Astrocyte of the spinal cord (primary cell): ENCODE measurements at places on chromosomes 6 and 20.

DNA sequence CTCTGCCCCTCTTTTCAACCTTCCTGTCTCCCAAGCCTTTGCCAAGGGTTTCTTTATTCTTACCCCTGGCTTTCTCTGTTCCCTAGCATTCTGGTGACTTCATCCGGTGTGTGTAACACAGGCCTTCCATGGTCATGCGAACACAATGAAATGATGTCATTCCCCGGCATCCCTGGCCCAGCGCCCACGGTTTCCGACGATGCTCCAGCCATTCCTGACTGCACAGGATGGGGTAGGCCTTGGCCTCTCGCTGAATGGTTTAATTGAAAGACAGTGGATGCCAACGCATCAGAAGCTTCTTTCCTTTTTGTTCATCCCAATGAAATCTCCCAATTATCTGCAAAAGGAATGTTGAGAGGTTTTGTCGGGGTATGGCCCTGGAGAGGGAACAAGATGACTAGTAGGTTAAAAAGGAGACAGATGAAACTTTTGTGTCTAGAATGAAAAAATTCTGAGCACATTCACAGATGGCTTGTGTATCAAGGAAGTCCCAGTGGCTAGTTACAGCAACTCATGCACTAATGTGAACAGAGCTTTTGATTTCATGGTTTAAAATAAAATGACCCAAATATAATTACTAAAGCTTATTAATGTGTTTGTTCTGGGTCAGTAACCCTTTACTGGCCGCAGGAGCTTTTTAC, 655.0 kb downstream of the QKI start:
- DNase-seq, result peak; percentile 86

DNA sequence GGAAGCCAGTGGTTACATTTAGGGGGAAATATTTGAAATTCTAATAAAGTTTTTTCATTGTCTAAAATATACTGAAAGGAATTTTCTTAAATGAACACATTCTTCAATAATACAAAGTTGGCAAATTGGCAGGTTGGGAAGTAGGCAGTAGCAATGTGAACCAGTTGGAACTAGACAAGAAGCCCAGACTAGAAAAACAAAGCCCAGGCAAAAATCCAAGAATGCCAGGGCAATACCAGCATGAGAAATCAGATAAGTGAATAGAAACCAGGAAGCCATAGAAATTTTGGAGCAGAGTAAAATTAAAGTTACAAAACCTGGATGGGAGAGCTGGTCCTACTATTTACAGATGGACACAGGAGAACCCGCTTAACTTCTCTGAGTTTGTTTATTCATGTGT, 52.2 kb downstream of the TPBG start:
- DNase-seq, result peak; percentile 9

DNA sequence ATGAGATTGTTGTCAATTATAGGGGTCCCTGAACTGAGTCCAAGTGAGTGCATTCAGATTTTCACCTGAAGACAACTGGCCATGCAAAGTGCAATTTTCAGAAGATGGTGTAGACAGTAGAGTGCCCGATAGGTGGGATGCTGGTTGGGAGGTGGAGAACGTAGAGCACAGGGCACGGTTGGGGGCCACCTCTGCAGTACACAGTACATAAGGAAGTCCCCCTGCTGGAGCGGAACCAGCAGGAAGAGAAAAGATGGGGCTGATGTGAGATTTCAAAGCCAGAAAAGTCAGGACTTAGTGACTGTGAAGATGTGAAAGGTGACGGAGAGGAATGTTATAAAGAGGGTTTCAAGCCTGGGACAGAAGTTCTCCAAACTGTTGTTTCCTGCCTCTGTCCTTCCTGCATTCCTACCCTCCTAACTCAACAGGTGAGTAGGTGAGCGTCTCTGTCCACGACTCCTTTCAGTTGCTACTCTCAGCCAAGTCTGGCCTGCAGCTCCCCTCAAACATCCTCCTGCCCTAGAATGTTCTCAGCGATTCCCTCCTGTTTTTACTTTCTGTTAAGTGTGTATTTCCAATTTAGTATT, 330.8 kb downstream of the PRL start:
- DNase-seq, result no peak

DNA sequence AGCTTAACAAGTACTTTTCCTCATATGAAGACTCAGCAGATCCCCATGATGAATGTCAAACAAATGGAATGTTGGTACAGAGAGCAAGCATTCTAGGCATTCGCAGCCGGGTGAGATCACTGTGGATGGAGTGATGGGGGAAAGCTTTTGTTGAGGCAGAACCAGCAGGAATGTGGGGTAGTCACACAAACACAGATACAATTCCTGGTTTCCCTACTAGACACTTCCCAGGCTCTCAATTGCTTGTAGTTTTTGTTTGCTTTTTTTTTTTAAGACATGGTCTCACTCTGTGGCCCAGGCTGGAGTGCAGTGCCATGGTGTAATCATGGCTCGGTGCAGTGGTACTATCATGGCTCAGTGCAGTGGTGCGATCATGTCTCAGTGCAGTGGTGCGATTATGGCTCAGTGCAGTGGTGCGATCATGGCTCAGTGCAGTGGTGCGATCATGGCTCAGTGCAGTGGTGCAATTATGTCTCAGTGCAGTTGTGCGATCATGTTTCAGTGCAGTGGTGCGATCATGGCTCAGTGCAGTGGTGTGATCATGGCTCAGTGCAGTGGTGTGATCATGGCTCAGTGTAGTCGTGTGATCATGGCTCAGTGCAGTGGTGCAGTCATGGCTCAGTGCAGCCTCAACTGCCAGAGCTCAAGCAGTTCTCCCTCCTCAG, 15.4 kb upstream of the IER3 start:
- peak; percentile 95 for DNase-seq

DNA sequence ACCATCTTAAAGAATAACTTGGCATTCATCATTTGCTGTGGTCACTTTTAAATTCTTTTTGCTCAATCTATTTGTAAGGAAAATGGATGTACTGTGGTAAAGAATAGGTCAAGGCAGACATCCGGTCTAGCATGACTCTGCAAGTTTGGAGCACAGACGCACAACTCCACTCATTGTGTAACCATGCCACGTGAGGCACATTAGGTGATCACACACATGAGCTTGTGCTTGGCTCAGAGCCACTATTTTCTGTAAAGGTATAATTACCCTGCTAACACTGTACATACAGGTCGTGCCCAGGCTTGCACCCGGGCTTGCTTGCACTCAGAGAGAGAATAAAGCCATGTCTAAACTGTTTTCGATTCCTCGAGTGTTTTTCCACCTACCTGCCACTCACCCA, 1289.1 kb upstream of the ADGRB3 start:
- no peak for DNase-seq

DNA sequence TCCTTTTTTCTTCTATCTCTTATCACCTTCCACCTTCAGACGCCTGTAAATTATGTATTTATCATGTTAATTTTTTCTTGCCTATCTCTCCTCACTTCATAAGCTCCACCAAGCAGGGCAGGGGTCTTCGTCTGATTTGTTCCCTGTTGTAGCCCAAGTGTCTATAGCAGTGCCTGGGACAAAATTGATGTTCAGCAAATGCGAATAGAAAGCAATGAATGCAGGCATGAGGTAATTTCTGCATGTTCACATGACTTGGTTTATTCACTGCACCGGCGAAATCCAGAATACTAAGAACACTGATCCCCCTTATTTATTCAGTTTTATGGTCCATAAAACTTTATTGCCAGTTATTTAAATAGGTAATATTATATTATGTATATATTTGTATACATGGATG, 162.1 kb downstream of the TBC1D7 start:
- DNase-seq, result no peak

- peak; percentile 40 for DNase-seq
Measured at GRCh38 chr20:10263385-10264165, 44.9 kb downstream of the SNAP25 start.

GRCh38 chr6:85496009-85496579, 46.2 kb downstream of the NT5E start:
- no peak for DNase-seq

DNA sequence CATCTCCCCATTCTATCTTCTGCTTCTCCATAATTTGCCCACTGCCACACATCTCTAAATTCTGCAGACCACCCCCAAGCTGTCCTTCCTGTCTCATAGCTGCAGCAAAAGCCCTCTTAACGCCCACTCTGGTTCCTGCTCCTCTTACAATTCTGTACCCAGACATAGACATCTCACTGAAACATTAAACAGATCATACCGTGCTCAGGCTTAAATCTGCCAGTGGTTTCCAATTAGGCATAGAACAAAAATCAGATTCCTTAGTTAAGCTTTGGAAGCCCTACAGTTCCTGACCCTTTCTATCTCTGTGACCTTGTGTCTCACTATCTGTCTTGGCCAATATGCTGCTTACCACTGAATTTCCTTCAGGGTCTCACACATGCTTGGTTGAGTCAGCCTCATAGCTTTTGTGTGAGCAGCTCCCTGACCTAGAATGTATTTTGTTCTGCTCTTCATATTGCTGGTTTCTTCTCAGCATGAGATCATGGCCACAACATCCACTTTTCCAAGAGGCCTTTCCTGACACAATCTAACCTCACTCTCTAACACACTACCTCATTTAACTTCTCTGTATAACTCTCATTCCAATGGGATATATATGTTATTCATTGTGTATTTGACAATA, 749.7 kb downstream of the MAFB start:
- peak; percentile 44 for DNase-seq

- no peak for DNase-seq
Measured at GRCh38 chr6:133034509-133035206, 206.5 kb upstream of the EYA4 start.

- no peak for DNase-seq
Measured at GRCh38 chr6:167127785-167128531, 5.1 kb downstream of the CCR6 start.

DNA sequence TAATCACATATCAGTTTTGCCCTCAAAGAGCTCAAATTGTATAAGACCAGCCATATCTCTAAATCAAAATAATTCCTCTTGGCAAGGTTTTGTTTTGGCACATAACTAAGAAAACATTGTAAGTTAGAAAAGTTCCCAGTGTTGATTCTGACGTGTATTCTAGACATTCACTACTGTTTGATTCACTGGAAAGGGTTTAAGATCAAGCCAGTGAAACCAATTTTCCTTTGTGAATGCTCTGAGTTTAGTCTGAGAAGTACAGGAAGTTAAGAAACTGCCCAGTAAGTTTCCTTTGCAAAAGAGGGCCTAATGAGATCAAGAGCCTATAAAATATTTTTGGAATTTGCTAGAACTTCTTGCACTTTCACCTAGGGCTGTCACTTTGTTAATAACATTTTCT, 143.0 kb downstream of the FNDC1 start:
- no peak for DNase-seq

DNA sequence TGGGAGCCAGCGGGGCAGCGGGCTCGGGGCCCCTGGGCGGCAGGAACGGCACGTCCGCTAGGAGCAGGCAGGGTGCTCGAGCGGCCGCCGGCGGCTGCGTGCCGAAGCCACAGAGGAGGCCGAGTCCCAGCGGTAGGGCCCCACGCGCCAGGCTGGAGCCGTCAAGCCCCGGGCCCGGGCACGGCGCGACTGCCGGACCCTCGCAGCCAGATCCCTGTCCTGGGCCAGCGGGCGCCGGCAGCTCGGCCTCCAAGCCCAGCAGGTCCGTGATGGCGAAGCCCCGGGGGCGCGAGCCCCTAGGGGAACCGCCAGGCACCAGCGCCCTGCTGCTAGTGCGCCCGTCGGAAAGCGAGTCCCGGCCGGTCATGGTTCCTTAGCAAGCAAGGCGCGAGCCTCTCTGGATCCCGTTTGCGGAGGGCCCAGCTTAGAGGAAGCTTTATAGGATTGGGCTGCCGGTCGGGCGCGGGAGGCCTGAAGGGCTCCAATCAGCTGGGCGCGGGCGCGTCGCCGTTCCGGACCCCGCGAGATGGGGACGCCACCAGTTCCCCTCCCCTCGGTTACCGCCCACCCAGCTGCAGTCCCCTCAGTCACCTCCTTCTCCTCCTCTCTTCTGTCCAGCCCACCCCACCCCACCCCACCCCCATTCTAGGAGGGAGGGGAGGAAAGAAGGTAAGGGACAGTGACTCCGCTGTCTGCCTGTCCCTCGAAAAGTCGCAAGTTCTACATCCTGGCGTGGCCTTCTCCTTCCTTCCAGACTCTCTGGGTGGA, at the start of gene VSX1:
Gene VSX1, minus strand, starts transcription at position 412 of the 768 bp plus-strand sequence. Its CDS starts 45 bp downstream, at position 367.
- DNase-seq, result no peak

- no peak for DNase-seq
Measured at GRCh38 chr6:27297484-27297856, 14.6 kb downstream of the POM121L2 start.

- DNase-seq, result no peak
Measured at GRCh38 chr20:15862178-15862577, 711.1 kb downstream of the KIF16B start.

- no peak for DNase-seq
Measured at GRCh38 chr20:42714298-42715141, 475.2 kb downstream of the PTPRT start.

DNA sequence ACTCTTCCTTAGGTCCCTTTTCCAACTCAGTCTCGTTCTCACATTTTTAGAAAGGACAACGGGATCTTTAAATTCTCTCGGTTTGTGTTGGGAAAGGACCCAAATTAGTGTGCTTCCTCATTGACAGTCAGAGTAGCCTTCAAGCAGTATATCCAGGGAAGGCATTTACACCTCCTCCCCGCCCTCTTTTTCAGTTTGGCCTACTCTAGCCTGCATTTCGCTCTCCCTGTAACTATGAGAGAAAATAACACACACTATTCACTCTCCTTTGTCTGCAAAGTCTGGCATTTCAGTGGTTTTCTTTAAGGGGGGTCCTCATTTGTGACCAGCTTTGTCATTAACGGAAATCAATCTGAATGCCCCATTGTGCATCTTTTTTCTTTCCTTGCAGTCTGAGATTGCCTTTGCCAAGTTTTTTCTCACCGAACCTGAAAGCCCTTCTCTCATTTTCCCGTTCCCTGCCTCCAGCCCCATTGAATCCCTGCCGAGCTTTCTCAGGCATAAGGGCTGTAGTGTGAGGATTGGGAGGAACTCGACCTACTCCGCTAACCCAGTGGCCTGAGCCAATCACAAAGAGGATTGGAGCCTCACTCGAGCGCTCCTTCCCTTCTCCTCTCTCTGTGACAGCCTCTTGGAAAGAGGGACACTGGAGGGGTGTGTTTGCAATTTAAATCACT, 393 bp upstream of the FABP7 start:
- DNase-seq, result peak; percentile 29

DNA sequence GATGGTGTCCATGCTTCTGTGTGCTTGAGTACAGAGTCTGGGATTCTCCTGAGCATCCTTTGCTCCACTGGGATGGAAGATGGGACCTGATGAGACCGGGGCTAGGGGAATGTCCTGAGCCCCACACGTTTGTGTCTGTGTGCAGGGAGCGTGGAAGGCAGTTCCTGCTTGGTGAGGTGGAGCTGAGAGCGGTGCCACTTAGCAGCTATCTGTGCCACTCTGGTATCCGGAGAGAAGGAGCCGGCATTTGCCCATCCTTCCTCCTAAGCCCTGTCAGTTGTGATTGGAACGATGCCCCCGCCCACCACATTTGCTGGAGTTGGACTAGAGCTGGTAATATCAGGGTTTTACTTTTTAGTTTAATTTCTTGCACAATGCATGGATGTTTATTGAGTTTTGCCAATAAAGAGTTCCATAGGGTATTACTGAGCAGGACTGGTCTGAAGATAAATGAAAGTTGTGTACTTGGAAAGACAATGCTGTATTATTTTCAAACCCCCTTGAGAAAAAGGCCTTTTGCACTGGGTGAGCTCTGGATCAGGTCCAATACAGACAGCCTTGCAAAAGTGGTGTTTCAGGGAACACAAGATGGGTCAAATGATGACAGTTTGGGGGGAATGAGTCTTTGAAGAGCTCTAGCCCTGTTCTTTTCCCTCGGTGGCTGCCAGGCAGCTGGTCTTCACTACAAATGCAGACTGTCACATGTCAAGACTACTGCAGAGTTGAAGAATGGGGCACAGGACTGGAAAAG, 130.8 kb downstream of the SYCP2 start:
- DNase-seq, result no peak
